ENCODE measurements at places on chromosomes 2 and 18.
A peak's percentile ranks its signal among the peaks of the same experiment; 100 is the strongest.

- no peak for DNase-seq
Observed at GRCh38 chr2:3587021-3587420, 7.9 kb upstream of the COLEC11 start.

DNA sequence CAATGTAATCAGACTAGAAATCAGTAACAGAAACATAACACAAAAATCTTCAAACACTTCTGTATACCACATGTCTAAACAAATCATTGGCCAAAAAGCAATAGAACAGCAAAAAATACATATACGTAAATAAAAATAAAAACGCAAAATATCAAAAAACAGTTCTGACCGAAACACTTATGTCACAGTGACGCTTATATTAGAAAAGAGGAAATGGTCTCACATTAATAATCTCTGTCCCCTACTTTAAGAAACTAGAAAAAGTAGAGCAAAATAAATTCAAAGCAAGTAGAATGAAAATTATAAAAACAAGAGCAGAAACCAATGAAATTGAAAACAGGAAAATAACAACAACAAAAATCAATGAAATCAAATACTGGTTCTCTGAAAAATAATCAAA lies 41.9 kb downstream of the TMEM131 start:
- no peak for DNase-seq

- DNase-seq = no peak
Observed at GRCh38 chr2:12804091-12804856, 87.5 kb downstream of the TRIB2 start.

DNA sequence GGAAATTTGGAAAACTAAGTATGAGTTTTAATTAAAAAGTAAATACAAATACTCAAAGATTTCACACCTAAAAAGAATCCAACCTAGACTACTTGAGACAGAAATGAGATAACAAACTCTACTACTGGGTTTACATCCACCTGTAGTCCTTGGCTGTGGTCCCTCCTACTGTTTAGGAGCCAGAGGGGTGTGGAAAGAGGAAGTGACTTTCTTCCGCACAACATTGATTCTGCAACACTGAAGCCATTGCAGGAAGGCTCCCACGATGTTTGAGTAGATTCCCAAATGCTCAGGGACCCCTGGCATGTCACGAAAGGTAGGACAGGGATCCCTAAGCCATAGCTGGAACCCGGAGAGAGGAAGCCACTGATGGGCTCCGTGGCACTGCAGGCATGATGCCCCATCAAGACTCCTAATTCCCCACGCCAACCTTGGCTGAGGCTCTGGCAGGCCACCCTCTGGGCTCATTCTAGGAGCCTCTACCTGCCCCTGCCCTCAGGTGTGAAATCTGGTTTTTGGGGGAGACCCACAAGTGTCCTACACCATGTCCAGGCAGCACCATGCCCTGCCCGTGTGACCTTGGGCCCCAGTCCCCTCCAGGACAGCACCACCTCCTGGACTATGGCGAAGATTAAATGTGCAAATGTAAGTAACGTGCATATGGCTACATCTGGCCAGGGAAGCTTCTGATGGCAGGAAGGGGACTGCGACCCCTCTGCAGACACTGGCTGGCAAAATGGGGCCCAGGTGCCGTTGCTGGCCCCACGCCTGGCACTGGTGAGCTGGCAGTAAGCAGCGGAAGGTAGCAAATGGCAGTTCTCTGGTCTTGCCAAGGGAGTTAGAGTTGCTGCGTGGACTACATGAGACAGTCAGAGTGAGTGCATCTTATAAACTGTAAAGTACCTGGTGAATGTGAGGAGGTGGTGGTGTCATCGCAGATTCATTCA lies 38.2 kb upstream of the MAL start:
- DNase-seq = no peak

GRCh38 chr2:1841903-1842791 lies 97.8 kb upstream of the PXDN start:
- DNase-seq = no peak

- no peak for DNase-seq
Observed at GRCh38 chr2:112777036-112777435, 7.3 kb downstream of the IL1A start.

DNA sequence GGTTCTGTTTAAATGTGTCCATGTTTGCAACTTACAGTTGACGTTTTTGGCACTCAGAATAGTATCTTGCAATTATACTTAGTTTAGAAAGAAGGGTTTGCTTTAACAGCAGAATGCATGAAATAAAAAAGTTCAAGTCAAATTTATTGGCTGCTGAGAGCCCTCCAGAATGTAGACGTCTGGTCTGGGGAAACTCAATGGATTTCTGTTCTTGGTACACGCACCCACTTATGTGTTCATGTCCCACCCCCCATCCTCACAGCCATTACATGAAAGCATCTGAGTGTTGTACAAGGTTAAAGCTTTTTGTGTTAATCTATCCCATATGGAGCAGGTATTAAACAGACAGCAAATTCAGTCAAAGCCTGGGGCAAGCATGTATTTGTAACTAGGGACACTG lies 219.5 kb downstream of the SOX11 start:
- DNase-seq = no peak

DNA sequence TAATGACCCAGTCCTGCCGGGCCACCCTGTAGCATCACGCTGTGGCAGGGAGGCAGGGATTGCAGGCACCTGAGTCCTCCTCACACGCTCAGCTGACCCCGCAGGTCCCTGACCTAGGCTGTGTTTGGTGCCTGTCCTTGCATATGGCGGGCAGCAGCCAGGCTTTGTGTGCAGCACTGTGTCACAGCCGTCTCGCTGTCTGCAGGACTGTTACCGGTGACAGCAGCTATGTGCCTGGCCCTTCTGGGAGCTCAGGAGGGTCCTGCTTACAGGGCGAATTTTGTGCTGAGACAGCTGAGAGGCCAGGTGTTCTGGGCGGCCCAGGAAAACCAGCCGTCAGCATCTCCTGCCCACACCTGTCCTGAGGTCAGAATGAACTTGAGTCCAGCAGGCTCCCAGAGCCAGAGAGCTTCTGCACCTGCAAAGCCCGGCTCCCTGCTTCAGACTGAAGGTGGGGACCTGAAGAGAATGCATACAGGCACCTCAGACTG lies 10.4 kb upstream of the ARID5A start:
- DNase-seq = no peak

DNA sequence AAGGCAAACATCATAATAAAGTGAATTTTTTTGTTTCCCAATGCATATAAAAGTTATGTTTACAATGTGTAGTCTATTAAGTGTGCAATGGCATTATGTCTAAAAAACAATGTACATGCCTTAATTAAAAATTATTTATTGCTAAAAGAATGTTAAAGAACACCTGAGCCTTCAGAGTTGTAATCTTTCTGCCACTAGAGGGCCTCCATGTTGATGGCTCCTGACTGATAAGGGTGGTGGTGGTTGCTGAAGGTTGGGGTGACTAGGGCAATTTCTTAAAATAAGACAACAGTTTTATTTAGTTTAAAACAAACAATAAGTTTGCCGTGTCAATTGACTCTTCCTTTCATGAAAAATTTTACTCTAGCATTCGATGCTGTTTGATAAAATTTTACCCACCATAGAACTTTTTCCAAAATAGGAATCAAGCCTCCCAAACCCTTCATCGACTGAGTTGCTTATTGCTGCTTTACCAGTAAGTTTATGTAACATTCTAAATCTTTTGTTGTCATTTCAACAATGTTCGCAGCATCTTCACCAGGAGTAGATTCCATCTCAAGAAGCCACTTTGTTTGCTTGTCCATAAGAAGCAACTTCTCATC lies 32.3 kb downstream of the MAP3K2 start:
- DNase-seq = no peak

DNA sequence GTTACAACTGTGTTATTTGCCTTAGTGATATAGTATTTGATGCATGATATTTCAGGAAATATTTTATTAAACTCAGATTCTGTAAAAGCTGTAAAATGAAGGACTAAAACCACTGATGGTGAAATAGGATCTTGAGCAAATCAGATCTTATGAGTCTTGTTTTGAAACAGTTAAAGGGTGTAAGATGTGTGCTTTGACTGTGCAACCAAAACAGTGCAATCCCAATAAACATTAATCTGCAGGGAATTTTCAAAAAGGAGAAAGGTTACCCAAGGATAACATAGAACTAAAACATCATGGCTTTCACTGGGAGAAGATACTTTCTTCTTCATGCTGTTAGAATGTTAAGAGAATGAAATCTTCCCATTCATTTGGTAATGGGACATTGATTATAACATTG lies 378.7 kb downstream of the PARD3B start:
- DNase-seq = no peak

DNA sequence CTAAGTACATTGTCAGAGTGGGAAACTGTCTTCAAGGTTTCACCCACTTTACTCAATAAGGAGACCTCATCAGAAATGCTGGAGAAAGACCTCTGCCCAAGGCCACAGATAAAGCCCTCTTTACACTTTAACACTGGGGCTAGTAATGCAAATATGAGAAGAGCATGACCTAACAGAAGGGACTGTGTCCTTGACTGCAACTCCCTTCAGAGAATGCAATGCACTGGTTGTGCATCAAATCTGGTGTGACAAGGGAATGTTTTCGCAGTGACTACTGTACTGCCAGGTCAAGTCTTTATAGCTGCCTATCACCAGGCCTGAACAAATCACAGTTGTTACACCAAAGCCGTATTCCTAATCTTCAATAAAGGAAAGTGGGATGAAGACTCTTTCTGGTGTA lies 28.6 kb downstream of the CDH19 start:
- no peak for DNase-seq

- DNase-seq = peak; percentile 41
Observed at GRCh38 chr2:127226520-127227263, 6.6 kb upstream of the CYP27C1 start.
